Forelimb muscle (tissue), 1 donor: ENCODE measurements at places on chromosomes 12 and 14.

GRCh38 chr12:93572712-93573551 is 457 bp downstream of the SOCS2 start:
- DNase-seq, result no peak

- no peak for DNase-seq
These were observed 2.3 kb downstream of the KRT85 start for GRCh38 chr12:52364901-52365489.

DNA sequence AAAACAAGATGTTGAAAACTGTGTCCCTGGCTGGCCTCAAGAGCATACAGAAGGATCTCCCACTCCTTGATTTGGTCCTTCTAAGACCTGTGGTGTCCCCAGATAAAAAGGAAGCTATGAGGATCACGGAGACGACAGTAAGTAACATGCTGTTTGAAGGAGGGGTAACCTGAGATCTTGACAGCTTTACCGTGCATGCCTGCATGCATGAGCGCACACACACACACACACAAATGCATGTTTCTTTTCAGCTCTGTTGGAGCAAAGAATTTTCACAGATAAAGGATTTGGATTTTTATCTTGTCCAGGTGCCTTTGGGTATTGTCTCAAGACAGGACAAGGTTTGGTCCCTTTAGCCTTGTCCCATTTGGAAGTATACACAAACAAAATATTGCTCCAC is 411.6 kb upstream of the CCDC196 start:
- no peak for DNase-seq

GRCh38 chr12:106301241-106301610 is 1.3 kb upstream of the TCP11L2 start:
- no peak for DNase-seq

DNA sequence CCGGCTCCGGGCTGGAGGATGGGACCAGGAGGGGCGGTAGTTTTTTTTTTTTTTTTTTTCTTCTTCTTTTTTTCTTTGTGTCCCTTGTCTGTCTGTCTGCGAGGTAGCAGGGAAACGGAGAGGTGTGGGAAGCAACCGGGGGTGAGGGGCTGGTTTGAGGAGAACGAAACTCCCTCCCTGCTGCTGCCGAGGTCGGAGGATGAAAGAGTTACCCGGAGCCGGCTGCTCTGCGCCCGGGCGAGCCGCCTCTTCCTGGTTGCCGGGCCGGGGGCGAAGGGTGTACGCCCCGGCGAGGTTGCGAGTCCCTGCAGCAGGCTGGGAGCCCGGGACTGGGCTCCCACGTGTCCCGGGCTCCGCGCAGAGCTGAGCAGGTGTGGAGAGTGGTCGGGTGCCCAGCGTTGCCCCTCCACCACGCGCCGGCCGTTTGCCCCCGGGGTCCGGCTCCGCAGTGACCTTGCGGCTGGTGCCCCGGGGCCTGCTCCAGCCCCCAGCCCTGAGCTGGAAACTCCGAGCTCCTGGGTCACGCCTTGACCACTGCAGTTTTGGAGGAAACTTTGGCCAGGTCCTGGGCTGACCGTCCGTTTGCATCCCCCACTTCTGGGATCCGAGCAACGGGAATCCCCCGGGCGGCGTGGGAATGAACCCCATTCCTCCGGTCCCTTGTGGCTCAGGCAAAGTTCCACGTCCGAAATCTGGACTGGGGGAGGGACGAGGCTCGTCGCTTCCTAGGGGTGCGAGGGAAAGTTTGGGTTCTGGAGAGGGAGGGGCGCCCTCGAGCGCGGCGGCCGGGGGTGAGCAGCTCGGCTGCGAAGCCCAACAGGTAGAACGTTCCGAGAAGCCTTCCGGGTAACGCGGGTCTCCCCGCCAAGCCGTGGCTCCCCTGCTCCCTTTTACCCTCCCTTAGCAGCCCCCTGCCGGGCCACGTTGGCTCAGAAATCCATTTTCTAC is 1.3 kb downstream of the CHST11 start:
- no peak for DNase-seq
